ENCODE measurements at places on chromosomes 7 and 10. TPM values are rescaled to one million over a fixed set of nuclear protein-coding genes. Genes with fewer than 3 reads are reported as not detected.

The CABCOCO1 gene
- not detected for total RNA-seq

The BLOC1S2 gene
- total RNA-seq, result 42.4 TPM

The LRRC61 gene
- not detected for total RNA-seq

The SPRN gene
- not detected for total RNA-seq

The ARL3 gene
- total RNA-seq, result 8.3 TPM
